ENCODE measurements at places on chromosomes 5 and 9. TPM values are rescaled to one million over a fixed set of nuclear protein-coding genes. Genes with fewer than 3 reads are reported as not detected.

- no peaks in the 10 kb centered on the region for H3K36me3 ChIP-seq
- no peak for DNase-seq
- no peaks in the 10 kb centered on the region for H3K4me1 ChIP-seq
- H3K4me3 ChIP-seq = no peak overlapping the region
- H3K27ac ChIP-seq = no peak overlapping the region
These were observed 151.1 kb upstream of the ERCC6L2 start for GRCh38 chr9:95724253-95724991.

DNA sequence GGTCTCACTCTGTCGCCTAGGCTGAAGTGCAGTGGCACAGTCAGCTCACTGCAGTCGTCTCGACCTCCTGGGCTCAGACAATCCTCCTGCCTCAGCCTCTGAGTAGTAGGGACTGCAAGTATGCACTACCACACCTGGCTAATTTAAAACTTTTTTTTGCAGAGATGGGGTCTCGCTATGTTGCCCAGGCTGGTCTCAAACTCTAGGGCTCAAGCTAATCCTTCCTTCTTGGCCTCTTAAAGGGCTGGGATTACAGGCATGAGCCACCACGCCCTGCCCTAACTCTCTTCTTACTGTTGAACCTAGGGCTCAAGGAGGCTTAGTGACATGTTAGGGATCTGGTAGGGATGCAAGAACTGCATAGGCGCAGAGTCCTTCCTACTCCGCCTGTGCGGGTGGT lies 65.3 kb downstream of the SNX30 start:
- H3K27ac ChIP-seq = no peak overlapping the region
- H3K4me1 ChIP-seq = no peaks in the 10 kb centered on the region
- no peak for DNase-seq
- no peaks in the 10 kb centered on the region for H3K36me3 ChIP-seq
- H3K4me3 ChIP-seq = no peak overlapping the region

Gene TAF7
- 73.9 TPM for total RNA-seq

- no peaks in the 10 kb centered on the region for H3K4me1 ChIP-seq
- no peak for DNase-seq
- H3K27ac ChIP-seq = no peak overlapping the region
- H3K27me3 ChIP-seq = no peaks in the 10 kb centered on the region
- no peaks in the 10 kb centered on the region for H3K36me3 ChIP-seq
- no peak overlapping the region for H3K4me3 ChIP-seq
These were observed 1953.1 kb upstream of the CDH6 start for GRCh38 chr5:29240379-29240778.

DNA sequence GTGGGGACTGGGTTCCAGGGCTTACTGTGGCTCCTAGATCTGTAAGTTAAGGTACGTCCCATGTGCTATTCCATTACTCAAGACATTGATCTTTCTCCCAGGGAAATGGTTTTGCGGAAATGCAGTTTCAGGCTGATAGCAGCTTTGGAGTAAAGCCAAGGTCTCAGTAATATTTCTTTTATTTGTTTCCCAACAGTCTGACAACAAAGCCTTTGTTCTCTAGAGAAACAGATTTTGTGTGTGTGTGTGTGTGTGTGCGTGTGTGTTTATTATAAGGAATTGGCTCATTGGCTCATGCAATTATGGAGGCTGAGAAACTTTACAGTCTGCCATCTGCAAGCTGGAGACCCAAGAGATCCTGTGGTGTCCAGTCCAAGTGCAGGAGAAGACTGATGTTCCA lies 12.1 kb upstream of the POC5 start:
- no peak overlapping the region for H3K27ac ChIP-seq
- no peak for DNase-seq
- no peak overlapping the region for H3K4me3 ChIP-seq

- H3K36me3 ChIP-seq = no peaks in the 10 kb centered on the region
- H3K27me3 ChIP-seq = no peaks in the 10 kb centered on the region
- H3K27ac ChIP-seq = peak overlapping the region; percentile 46
- H3K4me3 ChIP-seq = peak overlapping the region; percentile 44
- peaks cover 17% of the 10 kb centered on the region for H3K4me1 ChIP-seq
- DNase-seq = peak; percentile 95
These were observed 16.8 kb upstream of the NSD1 start for GRCh38 chr5:177116631-177117373.

DNA sequence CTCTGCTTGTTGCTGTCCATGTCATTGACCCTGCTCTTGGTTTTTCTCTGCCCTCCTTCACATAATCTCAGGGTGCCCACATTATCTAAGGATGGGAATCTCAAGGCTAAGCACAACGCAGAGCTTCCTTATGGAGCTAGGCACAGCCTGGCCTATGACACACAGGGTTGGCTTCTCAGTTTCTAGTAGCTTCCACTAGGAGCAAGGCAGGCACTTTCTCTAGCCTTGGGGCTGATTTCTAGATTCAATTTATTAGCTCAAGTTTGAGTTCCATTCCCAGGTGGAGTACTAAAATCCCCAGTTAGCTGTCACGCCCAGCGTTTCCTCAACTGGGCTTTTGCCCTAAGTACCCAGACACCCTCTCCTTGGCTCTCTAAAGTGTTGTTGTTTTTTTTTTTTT lies 12.4 kb downstream of the IL4 start:
- no peak for DNase-seq
- no peaks in the 10 kb centered on the region for H3K4me1 ChIP-seq
- no peak overlapping the region for H3K27ac ChIP-seq
- H3K36me3 ChIP-seq = no peaks in the 10 kb centered on the region
- H3K27me3 ChIP-seq = no peaks in the 10 kb centered on the region
- no peak overlapping the region for H3K4me3 ChIP-seq

DNA sequence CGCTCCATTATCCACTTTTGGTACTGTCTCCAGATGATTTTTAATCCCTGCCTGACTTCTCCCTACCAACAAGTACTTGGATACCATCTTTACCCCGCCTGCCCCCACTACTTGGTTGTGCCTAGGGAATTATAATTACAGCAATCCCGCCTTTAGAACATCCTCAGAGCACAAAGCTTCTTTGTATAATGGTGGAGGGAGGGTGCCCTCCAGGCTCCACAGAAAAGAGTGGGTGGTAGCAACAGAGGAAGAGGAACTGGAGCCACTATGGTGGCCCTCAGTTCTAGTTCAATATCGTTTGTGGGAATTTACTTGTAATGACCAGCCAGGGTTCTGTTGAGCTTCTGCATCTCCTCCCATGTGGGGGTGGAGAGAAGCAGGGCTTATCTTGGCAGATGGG lies 79.0 kb upstream of the RNF38 start:
- H3K36me3 ChIP-seq = no peaks in the 10 kb centered on the region
- H3K4me3 ChIP-seq = no peak overlapping the region
- no peaks in the 10 kb centered on the region for H3K27me3 ChIP-seq
- H3K27ac ChIP-seq = no peak overlapping the region
- no peak for DNase-seq
- no peaks in the 10 kb centered on the region for H3K4me1 ChIP-seq

Gene HCN1
- 5.5 TPM for total RNA-seq

DNA sequence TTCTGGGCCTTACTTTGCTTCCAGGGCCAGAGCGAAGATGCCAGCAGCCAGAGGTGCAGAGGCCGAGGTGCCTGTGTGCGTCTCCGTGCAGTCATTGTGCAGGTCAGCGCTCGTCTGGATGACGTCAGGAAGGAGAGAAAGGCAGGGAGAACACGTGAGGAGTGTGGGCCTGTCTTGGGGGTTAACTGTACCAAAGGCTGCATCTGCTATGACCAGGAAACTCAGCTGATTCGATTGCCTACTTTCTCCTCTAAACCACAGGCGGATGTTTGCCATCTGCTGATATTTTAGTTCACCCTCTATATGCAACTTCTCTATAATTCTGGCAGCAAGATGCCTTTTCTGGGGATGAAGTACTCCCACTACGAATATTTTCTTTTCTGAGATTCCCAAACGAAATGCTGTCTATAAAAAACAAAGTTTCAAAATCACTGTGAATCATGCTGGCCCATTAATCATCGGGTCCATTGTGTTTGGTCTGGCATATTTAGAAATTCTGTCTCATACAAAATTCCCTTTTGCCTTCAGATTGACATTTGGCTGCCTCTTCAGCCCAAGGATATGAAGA lies 24.8 kb downstream of the PCSK1 start:
- H3K36me3 ChIP-seq = no peaks in the 10 kb centered on the region
- no peak for DNase-seq
- no peaks in the 10 kb centered on the region for H3K27me3 ChIP-seq
- H3K27ac ChIP-seq = no peak overlapping the region
- no peak overlapping the region for H3K4me3 ChIP-seq

- DNase-seq = no peak
- H3K27me3 ChIP-seq = no peaks in the 10 kb centered on the region
- H3K4me1 ChIP-seq = peaks cover 32% of the 10 kb centered on the region
- peak overlapping the region; percentile 78 for H3K27ac ChIP-seq
- no peak overlapping the region for H3K4me3 ChIP-seq
These were observed 51.8 kb downstream of the SLC1A3 start for GRCh38 chr5:36658038-36658756.

Gene TRPM6
- total RNA-seq = 0.83 TPM

DNA sequence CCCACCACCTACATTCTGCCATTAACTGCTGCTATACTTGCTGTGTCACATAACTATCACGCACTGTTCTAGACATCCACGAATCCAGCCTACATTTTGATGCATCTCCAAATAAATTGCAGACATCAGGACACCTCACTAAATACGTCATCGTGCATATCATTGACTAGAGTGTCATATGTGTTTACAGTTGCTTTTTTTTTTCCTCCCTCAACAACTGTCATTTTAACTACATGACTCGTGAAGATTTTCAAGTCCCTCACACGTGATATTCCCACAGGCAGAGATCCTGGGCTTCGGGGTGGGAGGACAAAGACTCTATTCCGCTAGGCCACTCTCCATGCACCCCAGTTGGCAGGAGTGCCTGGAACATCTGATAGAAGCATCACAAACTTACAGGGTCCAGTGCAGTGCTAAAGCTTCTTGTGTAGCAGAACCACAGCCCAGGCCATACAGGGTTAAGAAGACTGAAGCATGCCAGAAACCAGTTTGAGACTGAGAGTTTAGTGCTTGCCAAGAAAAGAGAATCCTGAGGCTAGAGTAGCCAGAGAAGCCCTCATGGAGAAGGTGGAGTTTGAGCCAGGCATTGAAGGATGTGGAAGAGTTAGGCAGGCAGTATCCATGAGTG lies 1.1 kb downstream of the PCYOX1L start:
- H3K27ac ChIP-seq = no peak overlapping the region
- no peaks in the 10 kb centered on the region for H3K36me3 ChIP-seq
- no peaks in the 10 kb centered on the region for H3K27me3 ChIP-seq
- H3K4me3 ChIP-seq = no peak overlapping the region
- H3K4me1 ChIP-seq = peaks cover 12% of the 10 kb centered on the region
- no peak for DNase-seq

DNA sequence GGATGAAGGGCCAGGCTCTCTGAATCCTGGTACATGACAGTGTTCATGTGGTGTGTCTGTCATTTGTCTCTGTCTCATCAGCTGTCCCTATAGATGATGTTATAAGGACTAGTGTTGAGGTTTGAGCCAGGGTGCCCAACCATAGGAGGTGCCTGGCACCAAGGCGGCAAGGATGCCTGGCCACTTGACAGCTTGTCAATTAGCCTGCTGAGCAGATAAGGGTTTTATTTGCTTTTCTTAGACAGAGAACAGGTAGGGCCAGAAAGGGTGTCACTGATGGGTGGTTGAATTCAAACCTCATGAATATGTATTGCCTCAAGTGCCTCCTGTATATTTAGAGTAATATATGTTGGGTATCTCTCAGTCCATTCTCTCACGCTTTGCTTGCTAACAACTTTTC lies 30.1 kb upstream of the AUH start:
- DNase-seq = no peak
- H3K36me3 ChIP-seq = no peaks in the 10 kb centered on the region
- H3K27me3 ChIP-seq = no peaks in the 10 kb centered on the region

DNA sequence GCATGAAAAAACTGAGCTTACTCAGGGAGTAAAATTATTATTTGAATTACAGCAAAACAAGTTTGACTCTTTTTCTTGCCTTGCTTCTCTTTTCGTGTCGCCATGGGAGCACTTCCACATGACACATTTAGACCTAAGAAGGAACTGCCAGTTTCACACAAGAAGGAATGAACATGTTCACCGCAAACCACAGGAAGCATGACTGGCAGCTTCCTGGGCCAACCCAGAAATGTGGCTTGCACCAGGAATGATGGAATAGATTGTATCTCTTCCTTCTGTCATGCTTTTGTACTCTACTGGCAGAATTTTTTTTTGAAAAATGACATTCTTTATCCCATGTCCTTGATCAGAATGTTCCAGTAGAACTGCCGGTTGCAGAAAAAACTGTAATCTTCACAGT lies 32.9 kb upstream of the MAN2A1 start:
- no peaks in the 10 kb centered on the region for H3K27me3 ChIP-seq
- no peaks in the 10 kb centered on the region for H3K4me1 ChIP-seq
- H3K27ac ChIP-seq = no peak overlapping the region
- DNase-seq = peak; percentile 60

DNA sequence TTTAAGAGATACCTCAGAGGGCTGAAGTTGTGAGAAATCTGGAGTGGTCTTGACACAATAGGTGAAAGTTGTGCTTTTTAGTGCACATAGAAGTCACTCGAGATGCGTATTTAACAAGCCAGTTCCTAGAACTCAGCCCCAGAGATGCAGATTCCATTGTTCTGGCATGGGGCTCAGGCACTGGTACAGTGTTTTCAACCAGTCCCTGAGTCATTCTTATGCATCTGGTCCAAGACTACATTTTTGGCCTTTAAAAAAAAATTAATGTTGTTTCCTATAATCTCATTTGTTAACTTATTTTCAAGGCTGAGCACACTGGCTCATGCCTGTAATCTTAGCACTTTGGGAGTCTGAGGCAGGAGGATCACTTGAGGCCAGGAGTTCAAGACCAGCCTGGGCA lies 29.6 kb downstream of the PTTG1 start:
- no peak overlapping the region for H3K27ac ChIP-seq
- H3K4me3 ChIP-seq = no peak overlapping the region
- H3K27me3 ChIP-seq = no peaks in the 10 kb centered on the region
- no peak for DNase-seq
- H3K4me1 ChIP-seq = peaks cover 5% of the 10 kb centered on the region

DNA sequence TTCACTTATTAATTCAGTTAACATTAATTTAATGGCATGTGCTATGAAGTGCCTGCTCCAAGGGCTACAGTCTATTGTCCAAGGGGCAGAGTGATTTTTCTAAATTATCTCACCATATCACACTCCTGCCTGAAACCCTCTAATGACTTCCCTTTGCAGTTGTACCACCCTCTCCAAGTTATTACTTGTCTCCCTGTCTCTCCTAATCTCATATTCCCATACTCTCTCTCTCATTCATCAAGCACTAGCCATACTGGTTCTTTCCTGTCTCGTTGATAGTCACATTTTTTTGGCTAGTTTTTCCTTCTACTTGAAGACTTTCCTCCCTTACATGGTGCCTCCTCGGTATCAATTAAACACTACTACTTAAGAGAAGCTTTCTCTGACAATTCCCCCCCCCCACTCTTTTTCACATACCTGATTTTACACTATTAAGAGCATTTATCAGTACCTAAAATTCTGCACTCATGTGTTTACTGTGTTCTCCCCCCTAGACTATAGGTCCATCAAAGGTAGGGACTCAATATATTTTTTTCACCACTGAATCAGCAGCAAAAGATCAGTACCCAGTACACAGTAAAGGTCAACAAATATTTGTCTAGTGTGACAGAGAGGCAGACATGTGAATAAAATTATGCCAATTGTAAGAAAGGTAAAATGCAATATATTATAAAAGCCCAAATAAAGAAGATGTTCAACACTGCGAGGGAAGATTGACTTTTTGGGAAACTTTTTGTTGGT lies 19.0 kb downstream of the RICTOR start:
- no peaks in the 10 kb centered on the region for H3K27me3 ChIP-seq
- H3K36me3 ChIP-seq = no peaks in the 10 kb centered on the region
- DNase-seq = no peak
- no peak overlapping the region for H3K4me3 ChIP-seq

- no peak for DNase-seq
- no peaks in the 10 kb centered on the region for H3K36me3 ChIP-seq
- H3K27me3 ChIP-seq = no peaks in the 10 kb centered on the region
- H3K27ac ChIP-seq = no peak overlapping the region
These were observed 3.0 kb upstream of the C1QTNF3 start for GRCh38 chr5:34045996-34046395.
